Activated T-helper 1 cell treated with anti-CD3 and anti-CD28 coated beads, Interleukin-2, amount 50 U/mL, for 16 hours (primary cell): ENCODE measurements at places on chromosomes 2 and 18.

- DNase-seq = no peak
These were observed 6.5 kb upstream of the PLA2R1 start for GRCh38 chr2:160068906-160069305.

DNA sequence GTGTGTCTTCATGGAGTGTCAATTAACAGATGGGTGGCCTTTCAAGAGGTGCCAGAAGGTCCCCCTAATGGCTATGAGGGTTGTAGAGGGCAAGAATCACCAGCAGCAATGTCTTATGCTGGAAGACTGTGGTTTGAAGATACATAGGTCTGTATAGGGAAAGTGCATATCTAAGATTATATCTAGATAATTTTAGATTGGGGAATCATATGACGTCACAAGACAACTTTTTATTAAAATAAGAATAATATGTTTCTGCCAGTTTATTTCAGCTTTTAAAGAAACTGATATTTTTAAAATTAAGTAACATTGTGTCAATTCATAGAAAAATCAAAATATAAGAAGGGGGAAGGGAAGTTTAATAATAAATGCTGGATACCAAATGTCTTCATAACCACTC is 162.3 kb downstream of the TTN start:
- DNase-seq = no peak

GRCh38 chr2:17628349-17629261 is 88.1 kb downstream of the VSNL1 start:
- DNase-seq = no peak

- DNase-seq = no peak
These were observed 569.1 kb downstream of the ARHGAP15 start for GRCh38 chr2:143698352-143698751.

DNA sequence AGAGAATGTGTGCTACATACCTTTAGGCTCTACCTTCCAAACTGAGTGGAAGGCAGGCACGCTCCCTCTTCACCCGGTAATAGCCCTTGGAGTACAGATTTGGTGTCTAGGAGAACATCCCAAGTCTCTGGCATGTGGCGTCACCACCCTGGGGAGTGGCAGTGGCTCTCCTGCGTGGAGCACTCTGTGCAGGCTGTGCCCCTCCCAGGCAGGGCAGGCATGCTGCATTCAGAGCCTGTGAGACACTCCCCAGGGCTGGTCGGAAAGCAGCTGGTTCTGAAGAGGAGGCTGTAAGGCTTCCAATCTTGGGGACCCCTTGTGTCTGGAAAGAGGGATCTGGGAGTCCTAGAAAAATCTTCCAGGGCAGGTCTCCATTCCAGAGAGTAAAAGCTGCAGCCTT is 193.3 kb downstream of the ANKRD30B start:
- no peak for DNase-seq

GRCh38 chr2:216927163-216927562 is 67.3 kb upstream of the TNP1 start:
- no peak for DNase-seq

- DNase-seq = no peak
These were observed 308.0 kb downstream of the AFF3 start for GRCh38 chr2:99834426-99834825.

DNA sequence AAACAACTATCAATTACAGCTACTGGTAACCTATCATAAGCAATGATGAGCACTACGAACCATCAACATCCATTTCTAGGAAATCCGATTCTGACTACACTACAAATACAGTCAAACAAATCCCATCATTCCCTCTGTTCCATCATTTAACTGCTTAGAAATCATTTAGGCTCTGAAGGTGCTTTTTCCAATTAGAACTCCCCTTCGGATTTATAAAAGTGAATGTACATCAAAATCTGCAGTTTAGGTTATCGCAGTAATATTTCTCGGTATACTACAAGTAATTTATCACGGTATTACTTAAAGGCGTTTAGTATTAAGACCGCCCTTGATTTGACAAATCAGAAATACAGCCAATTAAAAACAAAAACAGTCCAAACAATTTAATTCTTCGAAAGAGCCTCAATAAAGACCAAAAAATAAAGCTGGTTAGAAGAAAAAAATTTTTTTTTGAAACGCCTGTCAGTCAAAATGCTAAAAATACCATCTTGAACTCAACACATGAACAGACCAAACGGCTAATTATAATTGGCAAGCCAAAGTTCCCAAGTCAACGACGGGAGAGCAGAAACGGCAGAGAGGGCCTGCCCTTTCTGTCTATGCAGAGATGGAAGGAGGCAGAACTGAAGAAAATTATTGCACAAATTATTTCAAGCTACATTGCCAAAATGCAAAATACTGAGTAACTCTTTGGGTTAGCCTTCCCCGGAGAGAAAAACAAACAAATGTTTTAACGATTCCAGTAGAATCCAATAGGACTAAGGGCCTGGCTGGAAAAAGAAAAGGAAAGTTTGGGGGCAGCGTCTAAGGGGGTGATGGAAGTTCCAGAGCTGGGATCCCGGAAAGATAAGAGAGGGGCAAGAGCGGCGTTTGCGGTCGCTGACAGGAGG is 1.2 kb downstream of the VPS54 start:
- DNase-seq = no peak

DNA sequence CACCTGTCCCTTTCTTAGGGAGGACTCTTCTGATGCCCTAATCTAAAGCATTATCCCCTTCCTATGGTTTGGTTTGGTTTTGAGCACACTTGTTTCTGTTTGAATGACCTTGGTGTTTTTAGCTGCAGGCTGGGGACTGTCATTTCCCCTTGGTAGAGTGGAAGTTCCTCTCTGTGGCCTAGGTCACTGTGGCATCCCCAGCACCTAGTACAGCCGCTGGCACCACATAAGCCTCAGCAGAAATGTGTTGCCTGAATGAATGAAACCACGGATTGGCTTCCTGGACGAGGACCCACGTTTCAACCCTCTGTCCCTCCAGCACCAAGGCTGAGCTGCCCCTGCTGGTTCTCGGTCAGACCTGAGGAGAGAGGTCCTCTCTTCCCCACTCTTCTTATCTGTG is 159.9 kb downstream of the CTIF start:
- no peak for DNase-seq

GRCh38 chr2:96267159-96267971 is 1.3 kb downstream of the CIAO1 start:
- DNase-seq = peak; percentile 6

- DNase-seq = no peak
These were observed 520 bp upstream of the CYP20A1 start for GRCh38 chr2:203238292-203238703.
